ENCODE measurements at places on chromosomes 7 and 10.

DNA sequence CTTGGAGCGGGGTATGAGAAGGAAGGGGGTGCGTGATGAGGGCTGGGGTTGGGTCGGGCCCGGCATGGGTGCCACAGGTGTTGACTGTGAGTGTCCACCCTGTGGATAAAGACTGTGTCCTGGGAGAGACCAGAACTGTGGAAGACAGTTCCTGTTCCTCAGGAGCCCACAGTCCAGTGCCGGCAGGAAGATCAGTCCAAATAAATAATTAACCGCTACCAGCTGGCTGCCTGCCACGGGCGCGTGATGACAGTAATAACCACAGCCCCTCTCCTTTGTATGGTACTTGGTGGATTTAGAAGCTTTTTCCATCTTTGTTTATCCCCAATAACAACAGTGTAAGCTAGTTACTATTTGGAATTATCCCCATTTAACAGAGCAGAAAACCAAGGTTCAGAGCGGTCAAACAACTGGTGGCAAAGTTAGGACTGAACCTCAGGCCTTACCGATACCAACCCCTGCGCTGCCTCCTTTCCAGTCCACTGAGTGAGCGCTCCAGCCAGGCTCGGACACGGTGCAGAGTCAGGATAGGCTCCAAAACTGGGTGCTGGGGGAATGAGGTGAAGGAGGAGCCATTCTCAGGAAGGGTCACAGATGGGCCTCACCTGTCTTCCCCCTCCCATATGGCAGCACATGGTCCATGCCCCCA lies 5.1 kb downstream of the ZMIZ1 start:
- no peak for DNase-seq

DNA sequence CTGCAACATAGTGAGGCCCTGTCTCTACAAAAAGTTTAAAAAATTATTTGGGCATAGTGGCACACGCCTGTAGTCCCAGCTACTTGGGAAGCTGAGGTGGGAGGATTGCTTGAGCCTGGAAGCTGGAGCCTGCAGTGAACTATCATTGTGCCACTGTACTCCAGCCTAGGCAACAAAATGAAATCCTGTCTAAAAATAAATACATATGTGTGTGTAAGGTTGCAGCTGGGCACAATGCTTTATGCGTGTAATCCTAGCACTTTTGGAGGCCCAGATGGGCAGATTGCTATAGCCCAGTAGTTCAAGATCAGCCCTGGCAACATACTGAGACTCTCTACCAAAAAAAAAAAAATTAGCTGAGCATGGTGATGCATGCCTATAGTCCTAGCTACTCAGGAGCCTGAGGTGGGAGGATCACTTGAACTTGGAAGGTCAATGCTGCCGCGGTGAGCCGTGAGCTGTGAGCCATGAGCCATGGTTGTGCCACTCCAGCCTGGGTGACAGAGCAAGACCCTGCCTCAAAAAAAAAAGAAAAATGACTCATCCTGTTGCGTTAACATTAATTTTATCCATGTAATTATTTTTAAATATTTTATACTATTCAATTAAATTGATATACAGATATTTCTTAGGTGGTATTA lies 38.3 kb downstream of the CCAR1 start:
- no peak for DNase-seq

DNA sequence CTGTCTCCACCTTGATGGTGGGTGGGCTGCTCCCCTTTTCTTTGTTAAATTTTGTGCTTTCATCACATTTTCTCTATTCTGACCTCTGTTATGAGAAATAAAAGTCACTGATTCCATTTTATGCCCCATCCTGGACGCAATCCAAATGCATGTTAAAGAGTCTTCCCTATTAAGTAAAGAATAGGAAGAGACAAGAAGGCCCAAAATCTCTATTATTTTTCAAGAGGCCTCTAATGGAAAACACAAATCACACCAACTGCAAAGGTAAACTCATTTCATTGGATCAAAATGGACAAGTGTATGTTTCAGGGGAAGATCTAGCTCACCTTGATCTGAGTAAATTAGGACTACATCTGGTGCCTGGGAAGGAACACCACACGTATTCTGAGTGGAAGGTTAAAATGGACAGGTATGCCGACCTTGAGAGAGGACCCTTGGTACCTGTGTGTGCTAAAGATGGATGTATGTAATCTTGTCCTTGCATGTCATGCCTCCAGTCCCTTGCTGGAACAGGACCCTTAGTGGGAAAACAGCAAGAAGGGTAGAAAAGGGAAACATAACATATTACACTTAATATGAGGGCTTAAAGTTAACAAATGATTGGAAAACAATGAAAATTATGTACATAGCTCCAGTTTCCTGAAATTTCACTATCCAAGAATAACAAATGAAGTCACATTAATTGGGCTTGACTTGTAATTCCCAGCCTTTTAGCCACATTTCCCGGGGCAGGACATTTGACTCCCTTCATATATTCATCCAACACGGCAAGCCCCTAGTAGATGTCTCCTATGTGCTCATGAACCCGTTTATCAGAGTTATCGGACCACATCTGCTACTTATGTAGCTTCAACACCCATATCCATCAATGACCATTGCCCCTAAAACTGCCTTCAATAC lies 7.6 kb downstream of the IFIT2 start:
- DNase-seq = no peak

DNA sequence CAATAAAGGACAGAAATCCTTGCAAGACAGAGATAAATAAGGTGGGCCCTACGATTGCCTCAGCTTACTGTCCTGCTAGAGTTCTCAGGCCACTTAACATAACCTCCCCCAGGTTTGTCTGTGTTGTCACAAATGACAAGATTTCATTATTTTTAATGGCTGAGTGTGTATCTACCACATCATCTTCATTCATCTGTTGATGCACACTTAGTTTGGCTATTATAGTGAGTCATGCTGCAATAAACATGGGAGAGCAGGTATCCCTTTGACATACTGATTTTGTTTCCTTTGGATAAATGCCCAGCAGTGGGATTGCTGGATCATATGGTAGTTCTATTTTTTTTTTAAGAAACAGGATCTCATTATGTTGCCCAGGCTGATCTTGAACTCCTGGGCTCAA lies 60.6 kb downstream of the PRTFDC1 start:
- DNase-seq = no peak

DNA sequence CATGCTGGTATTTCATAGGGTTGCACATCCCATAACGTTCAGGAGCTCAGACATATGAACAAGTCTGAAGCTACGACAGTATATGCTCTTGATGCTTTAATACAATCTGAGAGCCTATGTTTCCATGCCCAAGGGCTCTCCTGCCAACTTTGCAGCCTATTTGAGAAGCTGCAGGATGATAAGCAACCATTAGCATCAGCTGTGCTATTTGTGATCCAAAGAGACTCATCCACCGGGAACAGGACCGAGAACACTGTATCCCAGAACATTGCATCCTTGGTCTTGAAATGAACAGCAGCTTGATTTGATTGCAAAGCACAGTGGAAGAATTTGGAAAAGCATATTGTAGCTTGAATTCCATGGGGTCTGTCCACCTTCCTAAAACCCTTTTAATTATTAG lies 156.2 kb upstream of the PTER start:
- no peak for DNase-seq

DNA sequence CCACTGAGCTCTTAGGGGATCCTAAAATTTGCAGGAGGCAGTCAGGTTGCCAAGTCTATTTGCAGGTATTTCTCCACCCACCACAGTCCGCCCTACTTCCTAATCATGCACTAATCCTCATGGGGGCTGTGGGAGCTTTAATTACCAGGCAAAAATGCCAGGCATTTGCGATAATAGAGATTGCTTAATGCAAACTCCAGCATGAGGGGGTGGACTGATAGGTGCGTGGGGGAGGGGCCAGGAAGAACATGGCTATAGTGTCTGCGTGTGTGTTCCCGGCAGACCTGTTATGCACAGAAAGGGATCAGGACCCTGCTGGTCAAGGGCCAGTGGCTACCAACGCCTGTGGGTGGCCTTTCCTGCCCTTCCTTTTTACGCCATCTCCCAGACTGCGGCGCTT lies 15.6 kb upstream of the AQP1 start:
- no peak for DNase-seq

Data from AG09309 (cell line).